ENCODE measurements at places on chromosomes 6 and 20. TPM values are rescaled to one million over a fixed set of nuclear protein-coding genes. Genes with fewer than 3 reads are reported as not detected.

The TOX2 gene
- 0.23 TPM for total RNA-seq

GRCh38 chr6:16849280-16849987 lies 88.2 kb upstream of the ATXN1 start:
- DNase-seq = no peak

The HLA-DRB1 gene
- total RNA-seq = 111 TPM

The HLA-A gene
- 393 TPM for total RNA-seq

DNA sequence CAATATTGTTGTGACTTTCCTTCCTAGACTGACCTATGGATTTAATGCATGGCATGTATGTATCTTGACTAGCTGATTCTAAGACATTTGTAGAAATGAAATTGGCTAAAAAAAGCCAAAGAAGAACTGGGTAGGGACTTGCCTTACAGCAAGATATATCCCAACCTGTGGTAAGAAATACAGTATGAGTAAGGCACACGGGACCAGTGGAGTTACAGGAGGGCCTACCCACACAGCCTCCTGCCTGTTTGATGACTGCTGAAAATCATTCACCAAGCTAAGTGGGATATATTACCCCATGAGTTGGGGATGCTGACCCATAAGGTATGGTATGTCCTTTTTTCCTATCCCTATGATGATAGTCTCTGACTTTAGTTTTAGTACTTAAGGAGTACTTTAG lies 112.2 kb downstream of the INSM1 start:
- DNase-seq = no peak

GRCh38 chr6:7169296-7169721 lies 61.5 kb downstream of the RREB1 start:
- DNase-seq = no peak

The EPPIN gene
- not detected for total RNA-seq

The ZSWIM1 gene
- total RNA-seq = 12.7 TPM

The SAMD5 gene
- total RNA-seq = not detected

The GSTA1 gene
- total RNA-seq = not detected

The PKIB gene
- 0.46 TPM for total RNA-seq

GRCh38 chr6:11222385-11223277 lies 9.8 kb downstream of the NEDD9 start:
- no peak for DNase-seq

The CST2 gene
- total RNA-seq = not detected

The SLC17A3 gene
- total RNA-seq = not detected

DNA sequence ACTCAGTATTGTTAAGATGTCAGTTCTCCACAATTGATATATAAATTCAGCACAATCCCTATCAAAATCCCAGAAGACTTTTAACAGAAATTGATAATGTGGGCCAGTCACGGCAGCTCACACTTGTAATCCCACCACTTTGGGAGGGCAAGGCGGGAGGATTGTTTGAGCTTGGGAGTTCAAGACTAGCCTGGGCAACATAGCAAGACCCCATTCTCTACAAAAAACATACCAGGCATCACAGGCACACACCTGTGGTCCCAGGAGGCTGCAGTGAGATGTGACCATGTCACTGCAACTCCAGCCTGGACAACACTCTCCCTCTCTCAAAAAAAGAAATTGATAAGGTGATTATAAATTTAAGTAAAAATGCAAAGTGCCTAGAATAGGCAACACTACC lies 90.9 kb downstream of the PDSS2 start:
- no peak for DNase-seq

- DNase-seq = no peak
Measured at GRCh38 chr6:13285705-13286104, 42.6 kb downstream of the TBC1D7 start.

The NMBR gene
- total RNA-seq = not detected

DNA sequence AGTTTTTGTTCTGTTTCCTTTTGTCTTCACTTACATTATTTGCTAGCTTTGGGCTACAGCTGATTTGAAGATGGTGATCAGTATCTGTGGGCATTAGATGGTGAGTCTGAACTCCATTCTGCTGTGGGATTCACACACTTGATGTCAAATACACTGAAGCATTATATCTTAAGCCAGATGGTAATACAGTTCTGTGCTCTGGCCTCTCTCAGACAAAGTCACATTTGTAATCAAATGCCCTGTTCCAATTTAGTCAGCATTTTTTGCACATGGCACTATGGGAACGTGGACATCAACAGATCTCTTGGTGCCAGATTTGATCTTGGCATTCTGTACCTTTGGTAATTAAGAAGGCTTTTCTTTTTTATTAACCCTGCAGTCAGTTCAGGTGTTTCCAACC lies 56.0 kb downstream of the SASH1 start:
- DNase-seq = no peak

- peak; percentile 74 for DNase-seq
Measured at GRCh38 chr6:32854376-32855178, 585 bp downstream of the PSMB9 start.

The FAXC gene
- total RNA-seq = not detected

- peak; percentile 24 for DNase-seq
Measured at GRCh38 chr20:4962241-4962855, 39.0 kb downstream of the SLC23A2 start.

DNA sequence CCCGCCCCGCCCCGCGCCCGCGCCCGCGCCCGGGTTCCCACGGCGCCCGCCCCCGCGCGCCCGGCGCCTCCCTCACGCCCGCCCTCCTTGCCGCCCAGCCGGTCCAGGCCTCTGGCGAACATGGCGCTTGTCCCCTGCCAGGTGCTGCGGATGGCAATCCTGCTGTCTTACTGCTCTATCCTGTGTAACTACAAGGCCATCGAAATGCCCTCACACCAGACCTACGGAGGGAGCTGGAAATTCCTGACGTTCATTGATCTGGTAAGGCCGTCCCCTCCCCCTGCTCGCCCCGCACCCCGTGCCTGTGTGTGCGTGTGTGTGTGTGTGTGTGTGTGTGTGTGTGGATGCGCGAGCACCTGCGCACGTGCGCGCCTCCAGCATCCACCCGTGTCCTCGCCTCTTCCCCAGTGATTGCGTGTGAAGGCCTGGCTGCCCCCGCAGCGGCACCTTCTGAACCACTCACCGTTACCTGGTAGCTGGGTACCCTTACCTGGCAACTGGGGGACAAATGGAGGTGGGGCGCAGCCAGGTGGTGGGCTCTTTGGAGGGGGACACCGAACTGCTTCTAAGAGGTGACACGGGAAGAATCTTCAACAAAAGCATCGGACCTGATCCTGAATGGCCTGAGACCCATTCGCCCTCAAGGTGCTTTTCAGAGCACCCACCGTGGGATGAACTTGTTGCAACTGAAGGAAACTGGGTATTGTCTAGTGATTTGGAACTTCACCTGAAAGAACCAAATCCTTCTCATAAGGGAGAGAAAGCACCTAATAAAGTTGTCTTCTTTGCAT lies at the start of gene AIG1:
TSS of gene AIG1 (plus strand) at position 84 of the 791 bp plus-strand sequence. CDS start at position 121, 37 bp downstream.
- DNase-seq = no peak

The SIRPD gene
- not detected for total RNA-seq

The CD40 gene
- 71.6 TPM for total RNA-seq

GRCh38 chr20:49540687-49541435 lies 27.1 kb downstream of the PTGIS start:
- DNase-seq = no peak

DNA sequence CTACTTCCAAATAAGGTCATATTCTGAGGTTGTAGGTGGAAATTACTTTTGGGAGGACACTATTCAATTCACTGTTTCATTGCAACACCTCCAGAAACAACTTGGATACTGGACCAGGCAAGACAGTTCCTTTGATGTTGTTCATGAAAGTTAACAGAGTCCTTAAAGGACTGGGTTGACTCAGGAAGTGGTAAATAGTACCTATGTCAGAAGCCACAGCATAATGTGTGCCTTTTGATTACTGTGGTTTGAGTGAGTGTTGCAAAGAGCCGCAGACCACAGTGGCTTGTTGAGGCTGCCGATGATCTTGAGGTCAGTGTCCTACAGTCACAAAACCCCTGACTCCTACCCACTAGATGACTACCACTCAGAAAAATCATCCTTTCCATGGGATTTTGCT lies 10.9 kb downstream of the IL20RA start:
- DNase-seq = no peak

The MUCL3 gene
- total RNA-seq = not detected
